Kidney tubule cell (primary cell): ENCODE measurements at places on chromosomes 4 and X.

DNA sequence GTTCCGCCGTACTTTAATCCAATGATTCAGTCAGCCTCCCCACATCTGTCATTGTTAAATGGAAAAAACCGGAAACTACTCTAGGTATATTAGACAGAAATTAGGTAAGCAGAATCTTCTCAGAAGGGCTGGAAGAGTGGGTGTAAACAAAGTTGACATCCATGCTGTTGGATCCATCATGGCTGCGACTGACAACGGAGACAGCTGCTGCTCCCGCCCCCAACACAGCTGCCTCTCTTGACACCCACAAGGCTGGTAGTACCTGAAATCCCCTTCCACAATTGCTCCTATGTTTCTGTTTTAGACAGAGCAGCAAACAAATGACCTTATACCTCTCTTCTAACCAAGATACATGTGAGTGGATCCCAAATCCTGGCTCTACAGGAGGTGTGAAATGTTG lies 66.6 kb downstream of the RXFP1 start:
- no peak for DNase-seq

DNA sequence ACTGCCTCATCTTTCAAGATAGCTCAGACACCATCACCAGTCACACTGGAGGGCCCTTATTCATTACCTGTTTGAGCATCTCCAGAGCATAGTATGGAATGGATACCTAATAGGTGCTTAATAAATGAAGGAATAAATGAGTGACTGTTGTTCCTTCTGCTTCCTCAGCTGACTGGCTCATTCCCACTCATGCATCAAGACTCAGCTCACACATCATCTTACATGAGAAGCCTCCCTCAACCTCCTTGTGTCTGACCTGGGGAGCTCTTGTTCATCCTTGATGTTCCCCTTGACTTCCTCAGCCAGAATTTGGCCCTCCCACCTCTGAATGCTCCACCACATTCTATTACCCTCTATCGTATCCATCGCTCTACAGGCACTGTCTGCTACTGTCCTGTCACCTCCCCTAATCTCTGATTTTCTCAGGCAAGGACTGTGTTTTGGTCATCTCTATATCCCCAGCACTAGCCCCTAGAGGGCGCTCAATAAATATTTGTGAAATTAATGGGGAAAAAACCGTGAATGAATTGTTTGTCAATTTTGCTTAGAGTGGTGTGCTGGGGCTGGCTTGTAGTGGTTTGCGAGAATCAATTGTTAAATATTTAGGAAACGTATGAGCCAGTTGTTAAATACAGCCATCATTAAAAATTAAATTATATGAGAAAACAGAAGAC lies 88.3 kb downstream of the NHSL2 start:
- peak; percentile 28 for DNase-seq

- no peak for DNase-seq
Measured at GRCh38 chr4:170413951-170414350, 324.2 kb upstream of the AADAT start.

DNA sequence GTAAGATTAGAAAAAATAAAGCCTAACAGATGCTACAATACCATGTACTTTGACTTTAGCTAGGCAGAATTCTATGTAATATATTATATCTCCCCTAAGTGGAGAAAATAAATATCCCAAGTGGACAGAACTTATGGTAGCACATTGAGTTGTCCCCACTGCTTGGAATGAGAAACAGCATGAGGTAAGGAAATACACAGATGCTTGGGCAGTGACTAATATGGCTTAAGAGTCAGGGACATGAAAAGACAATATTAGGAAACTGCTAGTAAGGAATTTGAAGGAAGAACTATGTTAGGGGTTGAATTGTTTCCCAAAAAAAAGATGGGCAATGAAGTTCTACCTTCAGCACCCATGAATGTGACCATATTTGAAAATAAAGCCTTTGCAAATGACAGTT lies 2265.1 kb downstream of the PCDH7 start:
- DNase-seq = peak; percentile 33

- no peak for DNase-seq
Measured at GRCh38 chr4:123356921-123357320, 39.7 kb upstream of the SPRY1 start.

- DNase-seq = peak; percentile 78
Measured at GRCh38 chrX:132022967-132023895, at the start of gene STK26. Gene STK26 (plus strand): TSS chrX:132023302. CDS start chrX:132023618, 316 bp downstream.

- peak; percentile 51 for DNase-seq
Measured at GRCh38 chr4:38860788-38861424, 4.3 kb upstream of the TLR6 start.

DNA sequence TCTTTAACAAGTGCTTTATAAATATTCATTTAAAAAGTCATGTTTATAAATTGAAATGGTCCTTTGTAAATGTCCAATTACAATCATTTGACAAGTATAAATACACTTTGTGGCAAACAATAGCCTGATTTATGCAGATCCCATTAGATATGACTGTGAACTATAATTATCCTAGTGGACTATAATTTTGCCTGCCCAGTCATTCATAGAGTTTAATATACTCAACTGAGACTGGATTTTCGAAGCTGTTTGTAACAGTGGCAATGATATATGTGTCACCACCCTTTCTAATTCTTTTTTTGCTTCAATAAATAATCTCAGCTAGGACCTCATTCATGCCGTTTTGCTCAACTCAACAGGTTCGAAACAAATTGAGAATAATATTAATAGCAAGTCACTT lies 732.0 kb downstream of the PCDH18 start:
- DNase-seq = no peak

DNA sequence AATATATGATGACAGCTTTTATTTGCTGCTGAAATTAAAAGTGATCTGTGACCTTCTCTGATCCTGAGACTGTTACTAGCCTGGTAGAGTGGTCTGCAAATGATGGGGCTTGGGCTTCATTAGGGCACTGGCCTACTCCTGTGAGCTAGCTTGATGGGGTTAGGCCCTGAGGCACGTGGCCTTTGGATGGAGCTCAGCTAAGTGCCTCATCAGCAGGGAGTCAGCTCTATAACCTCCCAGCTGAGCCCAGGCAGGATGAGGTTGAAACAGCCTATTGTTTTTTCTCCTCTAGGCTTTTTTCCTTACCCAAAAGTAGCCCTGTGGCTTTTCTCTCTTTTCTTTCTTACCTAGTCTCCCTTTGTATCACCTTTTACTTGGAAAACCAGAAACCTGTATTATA lies 92.2 kb downstream of the AFF2 start:
- DNase-seq = no peak

DNA sequence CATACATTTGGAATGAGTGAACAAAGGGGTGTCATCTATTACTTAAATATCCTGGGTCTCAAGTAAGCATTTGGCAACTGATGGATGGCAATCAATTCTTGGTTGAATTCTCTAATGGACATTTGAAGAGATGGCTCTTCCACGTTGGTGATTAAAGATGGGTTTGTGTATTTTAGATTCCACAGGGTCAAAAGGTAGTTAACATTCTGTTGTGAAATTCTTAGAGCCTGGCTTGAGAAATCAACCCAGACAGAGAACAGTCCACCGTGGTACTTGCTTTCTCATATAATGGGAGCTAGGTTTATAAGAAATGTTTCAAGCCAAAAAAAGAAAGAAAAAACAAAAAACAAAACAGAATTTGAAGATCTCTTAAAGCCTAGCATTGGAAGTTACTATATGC lies 355.9 kb upstream of the PITX2 start:
- DNase-seq = no peak

DNA sequence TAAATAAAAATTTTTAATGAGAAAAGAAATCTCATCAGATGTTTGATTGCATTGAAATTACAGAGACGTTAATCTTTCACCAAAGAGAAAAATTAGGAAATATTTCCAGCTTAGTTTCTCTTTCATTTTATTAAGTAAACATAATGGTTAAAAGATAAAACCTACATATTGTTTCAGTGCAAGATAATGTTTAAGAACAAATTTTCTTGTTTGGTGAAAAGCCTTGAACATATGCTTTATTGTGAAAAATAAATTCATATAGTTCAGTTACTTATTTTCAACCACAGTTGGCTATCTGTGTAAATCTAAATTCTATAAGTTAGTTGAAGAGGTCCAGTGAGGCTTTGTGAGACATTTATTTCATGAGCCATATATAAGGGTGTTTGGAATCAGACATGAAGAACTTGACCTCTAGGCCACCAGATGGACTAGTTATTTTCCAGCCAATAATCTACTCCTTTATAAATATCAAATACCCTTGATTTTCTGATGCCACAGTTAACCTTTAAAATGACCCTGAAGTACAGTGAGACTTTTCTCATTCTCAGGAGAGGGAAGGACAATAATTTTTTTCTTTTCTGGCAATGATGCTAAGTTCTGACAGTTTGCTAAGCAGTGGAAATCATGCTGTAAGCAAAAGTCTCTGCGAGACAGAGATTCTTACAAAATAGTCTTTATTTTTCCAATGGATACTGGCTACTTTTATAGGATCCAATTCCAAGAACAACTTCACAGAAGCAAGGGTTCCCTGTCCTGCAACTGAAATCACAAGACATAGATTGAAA lies 2.5 kb downstream of the ARSJ start:
- no peak for DNase-seq

GRCh38 chrX:106698693-106699092 lies 27.8 kb upstream of the RNF128 start:
- DNase-seq = peak; percentile 39
